ENCODE measurements at places on chromosomes 12 and 14.

GRCh38 chr12:52628111-52628507 is 9.8 kb upstream of the KRT73 start:
- DNase-seq: no peak

DNA sequence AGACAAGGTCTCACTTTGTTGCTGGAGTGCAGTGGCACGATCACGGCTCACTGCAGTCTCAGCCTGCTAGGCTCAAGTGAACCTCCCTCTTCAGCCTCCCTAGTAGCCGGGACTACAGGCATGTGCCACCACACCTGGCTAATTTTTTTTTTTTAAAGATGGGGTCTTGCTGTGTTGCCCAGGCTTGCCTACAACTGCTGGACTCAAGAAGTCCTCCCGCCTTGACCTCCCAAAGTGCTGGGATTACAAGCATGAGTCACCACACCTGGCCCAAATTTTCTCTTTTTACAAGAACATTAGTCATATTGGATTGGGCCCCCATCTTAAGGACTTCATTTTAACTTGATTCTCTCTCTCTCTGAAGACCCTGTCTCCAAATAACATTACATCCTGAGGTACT is 7.0 kb upstream of the HECTD4 start:
- no peak for DNase-seq

GRCh38 chr12:40439771-40440492 is 215.1 kb downstream of the LRRK2 start:
- DNase-seq: no peak

DNA sequence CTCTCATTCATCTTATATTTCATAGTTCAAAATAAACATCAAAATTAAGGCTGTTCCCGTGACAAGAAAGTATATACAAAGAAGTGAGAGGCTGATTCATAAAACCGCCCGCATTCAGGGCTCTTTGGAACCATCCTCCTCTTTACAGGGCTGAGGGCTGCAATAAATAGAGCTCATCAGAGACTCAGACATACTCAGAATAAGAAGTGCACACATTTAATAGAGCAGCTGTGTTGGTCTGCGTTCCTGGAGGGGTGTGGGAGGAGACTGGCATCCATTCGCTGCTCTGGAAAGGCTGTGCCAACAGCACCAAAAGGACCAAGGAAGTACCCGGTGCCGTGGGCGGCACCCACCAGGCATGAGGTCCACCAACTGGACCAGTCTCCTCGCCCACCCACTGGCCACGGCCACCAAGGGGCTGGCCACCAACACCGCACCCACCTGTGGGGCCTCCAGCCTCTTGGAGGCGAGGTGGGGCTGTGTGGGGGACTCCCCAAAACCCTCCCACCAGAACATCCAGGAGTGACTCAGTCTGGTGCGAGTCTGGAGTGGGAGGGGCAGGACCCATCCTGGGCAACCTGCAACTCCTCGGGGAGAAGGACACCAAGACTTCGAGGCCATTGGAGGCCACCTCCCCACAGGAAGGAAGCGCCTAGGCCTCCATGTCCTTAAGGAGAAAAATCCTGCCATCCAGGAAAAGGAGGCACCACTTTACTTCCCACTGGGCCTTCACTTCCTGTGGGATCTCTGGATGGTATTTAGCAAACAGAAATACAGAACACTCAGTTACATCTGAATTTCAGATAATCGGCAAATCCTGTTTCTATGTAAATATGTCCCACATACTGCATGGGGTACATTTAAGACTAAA is 32.7 kb downstream of the VCPKMT start:
- DNase-seq: no peak

GRCh38 chr12:7045913-7046312 is 14.6 kb upstream of the C1S start:
- DNase-seq: no peak
